ENCODE measurements at places on chromosomes 12 and 14. TPM values are rescaled to one million over a fixed set of nuclear protein-coding genes. Genes with fewer than 3 reads are reported as not detected.

OR4E2 gene
- total RNA-seq: not detected

ZNF10 gene
- total RNA-seq: 18.3 TPM

FGD4 gene
- total RNA-seq: 24.8 TPM

OR5AU1 gene
- total RNA-seq: not detected

PAPLN gene
- 4.8 TPM for total RNA-seq

CDK4 gene
- 71.7 TPM for total RNA-seq

INSM2 gene
- 0.11 TPM for total RNA-seq

PTPRQ gene
- total RNA-seq: 16.3 TPM

GPR137C gene
- total RNA-seq: 14.0 TPM

OTUB2 gene
- total RNA-seq: 2.0 TPM

PPP1R1A gene
- 1.6 TPM for total RNA-seq

TAS2R43 gene
- total RNA-seq: 23.7 TPM

DNA sequence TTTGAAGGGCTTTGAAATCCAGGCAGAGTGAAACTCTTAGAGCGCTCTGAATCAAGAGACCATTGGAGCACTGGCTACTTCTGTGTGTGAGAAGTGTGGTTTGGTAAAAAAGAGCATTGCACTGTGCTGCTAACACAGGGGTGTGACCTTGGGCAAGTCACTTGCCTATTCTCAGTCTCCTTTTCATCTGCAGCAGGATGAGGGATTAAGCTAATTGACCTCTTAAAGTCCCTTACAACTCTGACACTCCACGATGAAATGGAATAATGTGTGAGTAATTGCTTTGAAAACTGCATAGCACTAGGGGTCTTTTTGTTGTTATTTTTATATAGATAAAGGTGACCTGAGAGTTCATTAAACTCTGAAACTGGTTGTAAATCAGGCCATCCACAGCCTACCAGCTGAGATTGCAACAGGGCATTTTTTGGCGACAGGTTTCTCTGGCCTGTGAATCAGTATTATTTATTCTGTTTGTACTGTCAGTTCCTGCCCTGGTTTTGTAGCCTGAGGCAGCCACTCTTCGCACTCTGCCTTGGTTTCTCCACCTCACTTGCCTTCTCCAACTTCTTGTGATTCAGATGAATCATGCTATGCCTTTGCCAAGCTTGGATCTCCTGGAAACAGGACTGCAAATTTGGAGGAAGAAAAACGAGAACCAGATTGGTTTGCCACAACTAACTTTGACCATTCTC is 159.9 kb upstream of the PARP11 start:
- no peak for DNase-seq

DNA sequence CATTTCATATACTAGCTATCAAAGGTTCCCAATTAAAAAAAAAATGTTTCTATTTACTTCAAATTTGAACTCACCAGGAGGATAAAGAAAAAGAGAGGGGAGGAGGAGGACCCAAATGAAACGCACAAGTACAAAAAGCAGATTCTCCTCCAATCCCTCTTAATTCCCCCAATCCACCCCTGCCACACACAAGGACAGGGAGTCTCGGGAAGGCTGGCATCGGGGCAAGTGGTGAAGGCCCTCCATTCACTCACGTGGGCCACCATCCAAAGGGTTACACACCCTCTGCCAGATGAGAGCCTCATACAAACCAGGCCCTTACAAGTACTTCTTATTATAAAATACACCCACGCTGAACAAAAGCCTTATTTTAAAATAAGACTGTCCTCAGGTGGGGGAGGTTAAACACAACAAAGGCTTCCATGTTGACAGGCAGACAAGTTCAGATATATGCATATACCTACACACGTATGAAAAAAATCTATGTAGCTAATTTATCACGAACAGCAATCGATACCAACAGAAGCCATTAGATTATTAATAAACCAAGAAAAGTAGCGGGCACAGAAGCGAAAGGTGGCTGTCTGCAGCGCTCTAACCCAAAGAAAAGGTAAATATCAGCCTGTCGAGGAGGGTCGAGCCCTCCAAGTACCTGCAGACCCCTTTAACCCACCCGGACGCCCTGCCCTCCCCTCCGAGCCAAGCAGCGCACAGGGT is 1.5 kb downstream of the ATP2B1 start:
- no peak for DNase-seq

DNA sequence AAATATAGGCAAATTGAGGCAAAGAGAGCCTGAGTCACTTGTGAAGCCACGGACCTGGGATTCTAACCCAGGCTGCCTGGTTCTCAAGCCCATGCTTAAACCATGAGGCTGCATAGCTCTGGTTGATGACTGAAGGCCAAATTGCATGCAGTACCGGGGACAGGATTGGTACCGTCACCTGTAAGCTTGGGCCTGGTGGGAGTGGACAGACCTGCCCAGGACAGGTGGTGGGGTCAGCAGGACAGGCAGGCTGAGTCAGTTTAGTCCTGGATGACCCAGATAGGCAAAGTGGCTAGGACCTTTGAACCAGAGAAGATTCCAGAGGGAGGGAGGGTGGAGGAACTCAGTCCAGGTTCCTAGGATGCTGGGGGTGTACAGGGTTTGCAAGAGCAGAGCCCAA is 25.8 kb downstream of the RIN3 start:
- DNase-seq: no peak

- no peak for DNase-seq
Measured at GRCh38 chr14:69955855-69956845, 76.9 kb downstream of the SMOC1 start.

DNA sequence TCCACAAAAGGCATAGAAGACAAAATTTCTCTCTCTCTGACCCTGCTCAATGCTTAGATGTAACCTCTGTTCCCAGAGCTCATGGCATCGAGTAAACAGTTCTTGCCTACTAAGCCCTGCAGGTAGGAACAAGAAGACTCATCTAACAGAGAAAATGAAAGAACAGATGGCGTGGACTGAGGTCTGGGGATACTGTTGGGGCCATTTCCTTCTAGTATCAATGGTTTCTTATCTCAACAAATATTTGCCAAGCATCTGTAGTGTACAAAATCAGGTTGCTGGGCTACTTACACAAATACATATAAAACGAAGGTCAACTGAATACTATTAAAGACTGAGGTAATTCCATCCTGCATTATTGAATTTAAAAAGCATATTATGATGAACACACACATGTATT is 93.3 kb downstream of the RIMBP2 start:
- no peak for DNase-seq

GRCh38 chr14:105993814-105994213 is 467.4 kb downstream of the TMEM121 start:
- DNase-seq: no peak

DNA sequence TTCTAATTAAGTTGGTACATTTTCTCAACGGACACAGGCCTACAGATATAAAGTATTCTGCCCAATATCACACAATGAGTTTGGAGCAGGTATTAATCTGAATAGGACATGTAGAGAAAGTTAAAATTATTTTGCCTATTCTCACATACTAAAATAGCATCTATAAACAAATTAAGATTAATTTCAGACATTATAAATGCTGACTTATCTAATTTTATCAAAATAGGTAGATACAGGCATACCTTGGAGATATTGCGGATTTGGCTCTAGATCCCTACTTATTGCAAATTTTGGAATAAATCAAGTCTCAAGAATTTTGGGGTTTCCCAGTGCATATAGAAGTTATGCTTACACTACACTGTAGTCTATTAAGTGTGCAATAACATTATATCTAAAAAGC is 41.0 kb upstream of the GRIP1 start:
- DNase-seq: no peak

DNA sequence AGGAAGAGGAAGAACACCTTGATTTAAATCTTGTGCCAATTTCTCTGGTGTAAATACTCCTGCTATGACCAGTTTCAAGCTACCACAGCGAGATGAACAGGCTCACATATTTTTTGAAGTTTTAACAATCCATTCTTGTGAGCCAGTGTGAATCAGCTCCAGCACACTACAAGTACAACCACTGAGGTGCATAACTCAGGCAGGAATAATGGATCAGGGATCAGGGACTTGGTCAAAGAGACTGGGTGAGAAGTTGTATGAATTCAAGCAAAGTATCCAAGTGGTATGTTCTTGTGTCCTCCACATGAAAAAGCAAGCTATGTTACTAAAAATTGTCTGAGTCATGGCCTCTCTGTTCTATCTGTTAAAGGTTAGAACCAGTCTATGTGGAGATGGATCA is 35.2 kb upstream of the KITLG start:
- DNase-seq: no peak

- DNase-seq: no peak
Measured at GRCh38 chr12:52043386-52044212, 7.6 kb upstream of the NR4A1 start.

- no peak for DNase-seq
Measured at GRCh38 chr14:68211421-68211820, 391.8 kb downstream of the RAD51B start.

GRCh38 chr12:20201733-20202132 is 166.6 kb upstream of the PDE3A start:
- no peak for DNase-seq

DNA sequence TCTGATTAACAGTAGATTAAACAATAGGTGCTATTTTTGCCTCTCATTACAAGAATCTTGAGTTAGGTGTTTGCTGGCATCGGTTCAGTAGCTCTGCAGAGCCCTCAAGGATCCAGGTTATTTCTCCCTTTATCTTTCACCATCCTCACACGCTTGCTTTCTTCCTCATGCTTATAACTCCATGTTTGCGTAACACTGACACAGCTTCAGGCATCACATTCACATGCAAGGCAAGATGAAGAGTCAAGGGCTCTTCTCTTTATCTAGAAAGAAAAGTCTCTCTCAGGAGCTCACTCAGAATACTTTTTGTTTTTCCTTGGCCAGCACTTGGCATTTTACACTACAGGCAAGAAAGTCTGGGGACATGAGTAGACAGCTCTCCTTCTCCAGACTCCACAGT is 24.2 kb upstream of the PTHLH start:
- no peak for DNase-seq

GRCh38 chr14:77909911-77910310 is 110.0 kb downstream of the ADCK1 start:
- DNase-seq: no peak

GRCh38 chr12:69108037-69108436 is 131.3 kb upstream of the CPSF6 start:
- no peak for DNase-seq

DNA sequence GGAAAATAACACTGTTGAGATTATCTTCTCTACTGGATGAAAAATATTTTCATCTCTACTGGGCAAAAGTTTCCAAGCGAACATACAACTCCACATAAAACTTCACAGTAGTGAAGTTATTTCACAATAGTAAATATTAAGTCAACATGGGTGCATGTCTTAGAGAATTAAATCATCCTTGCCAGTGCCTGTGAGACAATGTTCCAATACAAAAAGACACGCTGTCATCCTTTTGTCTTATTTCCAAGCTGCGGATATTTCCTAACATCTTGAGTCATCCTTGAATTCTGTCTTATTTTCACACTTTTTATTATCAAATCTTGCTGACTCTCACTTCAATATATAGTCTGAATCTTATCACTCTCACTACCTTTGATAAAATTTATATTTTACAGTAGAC is 142.9 kb upstream of the KITLG start:
- DNase-seq: no peak

- DNase-seq: no peak
Measured at GRCh38 chr14:95294320-95294719, 25.4 kb downstream of the CLMN start.

GRCh38 chr14:68807148-68807600 is 14.3 kb upstream of the ZFP36L1 start:
- no peak for DNase-seq

- no peak for DNase-seq
Measured at GRCh38 chr14:90426663-90427062, 29.8 kb downstream of the CALM1 start.

DNA sequence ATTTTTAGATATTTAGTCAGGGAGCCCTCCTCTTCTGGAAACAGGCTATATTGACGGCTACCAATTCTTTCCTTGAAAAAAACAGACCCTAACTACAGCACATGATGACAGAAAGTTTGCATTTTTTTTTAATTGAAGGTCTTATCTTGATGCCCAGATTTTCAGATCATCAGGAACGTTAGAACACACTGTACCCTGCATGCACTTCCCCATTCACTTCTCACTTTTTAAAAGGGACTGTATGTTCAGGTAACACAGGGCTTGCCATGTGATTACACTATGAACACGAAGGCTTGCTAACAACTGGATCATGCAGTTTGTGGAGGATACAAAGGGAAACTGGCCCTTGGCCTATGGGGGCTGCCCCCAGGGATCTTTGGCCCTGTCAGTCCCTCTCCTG is 92.6 kb downstream of the RPS29 start:
- no peak for DNase-seq

DNA sequence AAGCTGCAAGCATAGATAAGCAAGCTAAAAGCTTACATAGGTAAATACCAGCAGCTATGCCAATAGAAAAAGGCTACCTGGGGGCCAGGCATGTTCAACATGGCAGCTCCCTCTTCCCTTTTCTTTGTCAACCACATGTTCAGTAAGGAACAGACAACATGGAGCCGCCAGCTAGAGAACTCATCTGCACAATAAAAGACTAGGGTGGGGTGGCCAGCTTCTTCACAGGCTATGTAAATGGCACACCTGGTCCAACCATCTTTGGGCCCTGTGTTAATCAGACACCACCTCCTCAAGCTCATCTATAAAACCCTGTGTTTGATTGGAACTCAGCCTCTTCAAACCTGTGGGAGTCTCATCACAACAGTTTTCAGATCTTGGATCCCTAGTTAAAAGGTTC is 129.7 kb upstream of the TMPO start:
- DNase-seq: no peak

DNA sequence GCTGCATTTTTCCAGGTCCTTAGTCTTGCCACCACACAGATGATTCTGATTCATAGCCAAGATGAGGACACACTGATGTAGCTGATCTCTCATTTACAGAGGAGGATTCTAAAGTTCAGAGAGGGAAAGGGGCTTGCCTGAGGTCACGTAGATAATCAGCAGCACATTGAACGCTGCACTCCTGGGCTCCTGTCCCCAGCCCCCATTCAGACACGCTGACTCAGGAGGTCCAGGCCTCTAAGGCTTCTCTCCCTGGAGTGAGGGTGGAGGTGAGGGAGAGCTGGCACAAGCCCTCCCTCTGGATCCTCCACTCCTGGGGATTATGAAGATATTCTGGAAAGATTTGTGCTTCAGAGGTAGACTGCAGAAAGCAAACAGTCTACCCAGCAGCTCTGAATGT is 10.3 kb downstream of the NFATC4 start:
- DNase-seq: no peak

GRCh38 chr12:107200394-107200793 is 107.0 kb upstream of the CRY1 start:
- no peak for DNase-seq

DNA sequence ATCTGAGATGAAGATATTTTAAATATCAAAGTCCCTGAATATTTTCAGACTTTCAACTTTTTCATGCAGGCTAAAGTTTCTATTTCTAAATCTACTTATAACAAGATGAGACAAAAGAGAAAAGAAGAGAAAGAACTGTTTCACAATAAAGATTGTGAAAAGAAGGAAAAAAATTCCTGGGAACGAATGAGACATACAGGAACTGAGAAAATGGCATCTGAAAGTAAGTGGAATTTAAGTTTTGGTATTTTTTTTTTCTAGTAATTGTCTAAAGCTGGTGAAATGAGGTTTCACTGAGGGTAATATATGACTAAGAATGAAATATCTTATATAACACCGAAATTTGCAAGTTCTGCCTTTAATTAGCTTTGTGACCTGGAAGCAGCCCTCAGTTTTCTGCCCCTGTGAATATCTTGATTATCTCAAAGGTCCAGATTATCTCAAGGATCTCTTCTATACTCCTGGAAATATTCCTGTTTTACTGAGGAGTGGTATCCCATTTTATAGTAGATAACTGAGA is 55.7 kb upstream of the PRPF39 start:
- DNase-seq: no peak
